CD14-positive monocyte (primary cell): ENCODE measurements at places on chromosomes 3 and 15.

GRCh38 chr15:59232476-59232875 lies 25.8 kb downstream of the LDHAL6B start:
- DNase-seq = no peak

GRCh38 chr3:51610708-51611107 lies 60.3 kb upstream of the TEX264 start:
- no peak for DNase-seq

GRCh38 chr3:39752019-39752637 lies 57.3 kb upstream of the MYRIP start:
- DNase-seq = no peak

DNA sequence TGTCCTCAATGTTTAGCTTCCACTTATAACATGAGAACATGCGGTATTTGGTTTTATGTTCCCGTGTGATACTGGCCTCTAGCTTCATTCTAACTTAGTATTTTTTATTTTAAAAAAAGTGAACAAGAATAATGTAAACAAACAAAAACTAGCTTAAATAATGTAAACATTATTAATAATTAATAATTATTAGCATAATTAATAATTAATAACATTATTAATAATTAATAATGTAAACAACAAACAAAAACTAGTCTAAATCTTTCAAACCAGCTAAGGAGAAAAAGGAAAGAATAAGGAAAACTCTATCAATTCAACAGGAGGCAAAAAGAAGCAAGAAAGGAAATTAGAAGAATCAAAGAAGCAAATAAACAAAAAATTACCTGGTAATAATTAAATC lies 66.2 kb upstream of the CLSTN2 start:
- DNase-seq = no peak

DNA sequence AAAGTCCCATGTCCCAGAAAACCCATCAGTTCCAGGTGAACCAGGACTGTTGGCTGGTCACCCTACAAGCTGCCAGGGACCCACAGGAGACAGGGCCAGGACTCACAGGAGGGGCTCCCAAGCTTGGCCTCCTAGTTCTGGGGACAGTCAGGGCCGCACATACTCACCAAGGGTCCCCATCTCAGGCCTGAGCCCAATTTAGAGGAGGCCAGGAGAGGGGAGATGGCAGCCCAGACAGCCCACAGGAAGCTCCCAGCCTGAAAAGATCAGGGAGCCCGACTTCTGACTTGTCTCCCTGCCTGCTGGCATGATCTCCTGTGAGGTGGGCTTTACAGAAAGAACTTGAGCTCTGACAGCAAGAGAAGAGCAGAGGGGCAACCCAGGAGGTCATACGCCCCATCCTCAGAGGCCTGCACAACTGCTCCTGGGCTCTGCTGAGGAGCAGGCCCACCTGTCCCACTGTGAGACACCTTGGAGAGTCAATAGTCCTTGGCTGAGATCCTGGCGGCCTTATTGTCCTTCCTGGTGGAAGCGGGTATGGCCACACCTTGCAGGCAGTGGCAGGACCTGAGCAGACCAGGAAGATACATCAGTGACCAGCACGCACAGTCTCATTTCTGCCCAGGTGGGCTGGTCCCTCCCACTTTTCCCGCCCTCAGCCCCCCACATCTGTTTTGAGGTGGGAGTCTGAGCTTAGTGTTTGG lies 2.5 kb upstream of the ISLR start:
- DNase-seq = no peak

DNA sequence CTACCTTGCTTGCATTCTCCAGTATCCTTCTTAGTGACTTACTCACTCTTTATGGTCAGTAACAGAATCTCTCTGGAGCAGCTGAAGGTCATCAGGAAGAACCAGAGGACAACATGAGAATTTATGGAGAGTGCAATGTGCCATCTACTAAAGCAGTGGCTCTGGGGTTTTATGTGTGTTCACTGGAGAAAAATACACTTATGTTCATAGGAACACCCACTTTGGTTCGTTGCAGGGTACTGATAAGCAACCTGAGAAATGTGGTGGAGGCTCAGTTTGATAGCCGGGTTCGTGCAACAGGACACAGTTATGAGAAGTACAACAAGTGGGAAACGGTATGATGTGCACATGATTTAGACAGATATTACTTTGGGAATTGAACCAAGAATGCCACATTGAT lies 12.8 kb downstream of the CPB1 start:
- no peak for DNase-seq

GRCh38 chr15:45187578-45187893 lies 230 bp downstream of the SHF start:
- DNase-seq = no peak

GRCh38 chr3:16137044-16137443 lies 37.4 kb upstream of the GALNT15 start:
- no peak for DNase-seq

DNA sequence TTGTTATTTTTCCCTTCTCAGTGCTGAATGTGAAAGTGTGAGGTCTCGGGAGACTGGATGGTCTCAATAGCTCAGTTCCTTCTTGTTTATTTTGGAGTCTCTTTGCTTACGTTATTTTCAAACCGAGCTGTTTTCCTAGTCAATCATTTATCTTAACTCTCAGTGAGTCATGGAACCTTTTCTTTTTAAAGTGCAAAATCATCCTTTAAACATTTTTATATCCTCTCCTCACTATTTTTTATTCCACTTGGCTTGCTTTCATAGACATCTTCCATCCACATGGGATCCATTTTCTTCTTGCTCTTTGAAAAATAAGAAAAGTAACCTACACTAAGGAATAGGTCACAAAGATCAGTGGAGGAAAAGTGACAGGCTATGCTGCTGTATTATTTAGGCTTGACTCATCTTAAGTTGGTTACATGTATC lies 497.8 kb downstream of the NAALADL2 start:
- DNase-seq = no peak

- no peak for DNase-seq
Measured at GRCh38 chr15:71288348-71288955, 173.2 kb downstream of the THSD4 start.

GRCh38 chr3:127690106-127690505 lies 17.4 kb downstream of the ABTB1 start:
- DNase-seq = no peak

GRCh38 chr3:195064300-195064931 lies 206.5 kb downstream of the XXYLT1 start:
- no peak for DNase-seq

GRCh38 chr15:79023546-79023890 lies 67.1 kb downstream of the RASGRF1 start:
- DNase-seq = no peak

DNA sequence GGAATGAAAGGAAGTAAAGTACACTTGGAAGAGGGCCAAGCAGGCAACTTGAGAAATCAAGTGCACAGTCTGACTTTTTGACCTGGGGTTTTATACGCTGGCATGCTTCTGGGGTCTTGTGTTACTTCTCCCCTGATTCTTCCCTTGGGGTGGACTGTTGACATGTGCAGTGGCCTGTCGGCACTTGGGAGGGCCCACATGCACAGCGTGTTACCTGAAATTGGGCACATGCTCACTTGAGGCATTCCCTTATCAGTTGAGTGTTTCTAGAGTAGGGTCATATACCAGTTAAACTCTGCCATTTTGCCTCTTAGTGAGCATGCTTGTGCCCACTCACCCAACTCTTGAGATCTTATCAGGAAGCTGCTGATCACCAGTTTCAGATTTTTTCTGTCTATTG lies 329.1 kb upstream of the SOX2 start:
- DNase-seq = no peak

DNA sequence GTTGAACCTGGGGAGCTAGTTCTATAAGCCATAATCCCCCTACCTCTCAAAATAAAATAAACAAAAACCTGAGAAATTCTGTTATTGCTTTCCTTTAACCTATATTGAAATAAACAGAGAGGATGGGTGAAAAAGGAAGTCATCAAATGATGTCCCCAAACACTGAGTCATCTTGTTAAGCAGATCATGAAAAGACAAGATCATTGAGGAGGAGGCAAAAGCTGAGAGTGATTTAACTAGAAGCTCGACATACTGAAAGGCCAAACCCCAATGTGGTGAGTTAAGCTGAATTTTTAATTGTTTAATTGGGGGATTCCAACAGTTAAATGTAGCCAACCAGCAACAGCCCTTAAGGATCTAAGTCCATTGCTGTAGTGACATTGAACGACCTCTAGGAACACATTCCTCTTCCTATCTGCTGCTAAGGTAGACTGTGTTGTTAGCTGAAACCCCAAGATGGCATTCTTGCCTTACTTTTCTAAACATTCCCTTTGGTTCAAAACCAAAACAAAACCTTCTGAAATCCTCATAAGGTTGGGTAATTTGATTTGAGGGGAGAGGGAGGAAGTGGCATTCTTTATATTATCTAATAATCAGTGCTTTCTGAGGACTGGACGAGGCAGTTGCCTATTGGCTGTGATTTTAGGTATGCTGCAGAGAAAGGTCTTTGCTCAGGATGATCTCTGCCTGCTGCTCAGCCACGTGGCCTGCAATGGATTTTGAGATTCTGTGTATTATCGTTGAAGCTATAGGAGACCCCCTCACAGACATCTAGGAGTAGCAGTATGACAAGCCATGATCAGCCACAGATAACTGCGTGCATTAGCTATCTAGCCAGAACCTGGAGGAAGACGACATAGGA lies 62.7 kb upstream of the BNIP2 start:
- DNase-seq = no peak
